ENCODE measurements at places on chromosomes 4 and X.

- no peak for DNase-seq
Measured at GRCh38 chr4:149370785-149371420, 444.7 kb downstream of the IQCM start.

- no peak for DNase-seq
Measured at GRCh38 chrX:11105080-11105479, 6.1 kb upstream of the HCCS start.

DNA sequence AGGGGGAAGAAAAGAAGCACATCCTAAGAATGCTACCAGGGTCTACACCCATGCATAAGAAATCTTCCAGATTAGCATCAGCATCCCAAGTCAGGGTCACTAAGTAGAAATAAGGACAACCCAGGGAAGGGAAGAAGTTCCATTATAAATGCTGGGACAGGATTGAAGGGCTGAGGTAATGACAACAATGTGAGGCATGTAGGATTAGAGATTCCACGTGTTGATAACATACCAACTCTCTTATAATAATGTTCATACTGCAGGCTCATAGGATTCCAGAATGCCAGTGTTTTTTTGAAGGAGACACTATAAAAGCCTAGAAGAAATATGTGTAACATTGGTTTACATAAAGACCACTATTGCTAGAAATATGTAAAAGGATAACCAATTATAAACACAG, 201.2 kb downstream of the MID1IP1 start:
- DNase-seq: no peak

- peak; percentile 41 for DNase-seq
Measured at GRCh38 chr4:1711571-1712215, 426 bp downstream of the SLBP start.

- DNase-seq: no peak
Measured at GRCh38 chr4:140315970-140316369, 57.5 kb upstream of the SCOC start.

GRCh38 chr4:165006886-165007285, 24.9 kb upstream of the TRIM60 start:
- DNase-seq: no peak

DNA sequence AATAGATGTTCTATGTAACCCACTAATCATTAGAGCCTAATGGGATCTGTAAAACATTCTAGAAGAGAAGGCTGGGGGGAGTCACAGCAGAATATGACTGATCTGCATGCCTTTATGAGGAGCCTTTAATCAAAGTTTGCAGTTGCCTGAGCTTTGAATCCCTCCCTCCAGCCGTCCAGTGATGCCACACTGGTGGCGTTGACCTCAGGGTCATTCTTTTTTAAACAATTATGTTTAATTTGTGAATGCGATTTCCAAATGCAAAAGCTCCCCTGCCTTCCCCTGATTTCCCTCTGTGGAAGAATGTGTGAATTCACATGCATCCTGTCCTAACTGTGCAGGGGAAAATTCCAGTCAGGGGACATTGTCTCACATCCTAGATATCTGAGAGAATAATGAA, 199.7 kb upstream of the GPR101 start:
- DNase-seq: no peak

GRCh38 chr4:158170691-158171561, 1.9 kb downstream of the GASK1B start:
- DNase-seq: no peak

- peak; percentile 75 for DNase-seq
Measured at GRCh38 chrX:48540028-48540375, 488 bp downstream of the TBC1D25 start.

GRCh38 chrX:74325130-74326059, 21.4 kb downstream of the ZCCHC13 start:
- DNase-seq: no peak

- no peak for DNase-seq
Measured at GRCh38 chr4:95547715-95548471, 880 bp downstream of the UNC5C start.

- DNase-seq: no peak
Measured at GRCh38 chrX:95754411-95754810, 930.2 kb upstream of the DIAPH2 start.

GRCh38 chrX:111168314-111168713, 72.3 kb downstream of the PAK3 start:
- no peak for DNase-seq

DNA sequence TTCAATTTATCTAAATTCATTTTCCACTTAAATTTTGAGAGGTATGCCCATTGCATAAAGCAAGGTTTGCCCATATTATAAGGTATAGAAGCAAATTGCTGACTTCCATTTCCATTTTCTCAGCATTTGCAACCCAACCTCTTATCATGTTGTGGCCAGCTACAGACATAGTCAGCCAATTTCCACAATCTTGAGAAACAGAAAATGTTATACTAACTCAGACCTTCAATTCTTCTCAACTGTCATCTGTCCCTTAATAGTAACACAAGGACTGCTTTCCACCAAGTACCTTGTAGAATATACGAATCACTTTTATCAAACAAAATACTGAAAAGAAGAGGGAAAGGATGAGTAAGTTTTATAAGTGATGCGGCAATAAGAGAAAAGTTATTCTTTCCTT, 11.2 kb upstream of the GRIA3 start:
- no peak for DNase-seq

DNA sequence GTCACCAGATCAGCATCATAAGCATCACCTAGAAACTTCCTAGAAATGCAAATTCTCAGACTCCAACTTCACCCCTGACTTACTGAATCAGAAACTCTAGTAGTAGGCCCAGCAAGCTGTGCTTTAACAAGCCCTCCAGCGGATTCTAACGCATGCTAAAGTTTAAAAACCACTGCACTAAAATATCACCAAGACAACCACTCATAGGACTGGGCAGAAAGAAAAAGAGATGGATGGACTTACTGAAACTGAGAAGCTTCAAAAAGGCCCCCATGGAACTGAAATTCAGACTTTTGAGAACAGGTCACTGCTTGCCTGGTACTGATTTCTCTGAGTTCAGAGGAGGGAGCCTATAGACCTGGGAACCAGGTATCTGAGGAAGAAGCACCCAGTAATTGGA, 40.1 kb downstream of the FAM241A start:
- no peak for DNase-seq

GRCh38 chr4:99414401-99414800, 20.7 kb downstream of the ADH7 start:
- no peak for DNase-seq

DNA sequence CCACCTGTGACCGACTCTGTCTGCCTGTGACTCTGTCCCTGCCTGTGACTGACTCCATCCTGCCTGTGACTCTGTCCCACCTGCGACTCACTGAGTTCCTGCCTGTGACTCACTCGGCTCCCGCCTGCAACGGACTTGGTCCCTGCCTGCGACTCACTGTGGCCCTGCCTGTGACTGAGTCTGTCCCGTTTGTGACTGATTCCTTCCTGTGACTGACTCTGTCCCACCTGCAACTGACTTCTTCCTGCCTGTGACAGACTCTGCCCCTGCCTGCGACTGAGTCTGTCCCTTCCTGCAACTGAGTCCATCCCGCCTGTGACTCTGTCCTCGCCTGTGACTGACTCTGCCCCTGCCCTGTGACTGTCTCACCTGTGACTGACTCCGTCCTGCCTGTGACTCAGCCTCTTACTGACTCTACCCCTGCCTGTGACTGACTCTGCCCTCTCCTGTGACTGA, 9.6 kb upstream of the UVSSA start:
- DNase-seq: no peak

DNA sequence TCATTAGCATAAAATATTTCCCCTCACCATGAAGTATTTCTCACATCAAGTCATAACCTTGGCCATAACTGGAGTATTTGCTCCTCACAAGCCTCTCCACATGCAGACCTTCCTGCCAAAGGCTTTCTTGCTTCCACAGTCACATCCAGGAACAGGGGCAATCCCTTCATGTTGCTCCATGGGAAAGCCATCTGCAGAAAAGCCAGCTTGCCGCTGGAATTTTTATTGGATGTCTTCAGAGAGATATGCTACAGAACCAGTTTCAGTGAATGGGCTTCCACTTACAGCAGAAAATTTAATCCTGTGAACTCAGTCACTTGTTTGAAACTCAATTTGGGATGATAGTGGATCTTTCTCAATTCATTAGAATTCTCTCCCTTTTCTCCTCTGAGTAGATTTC, 3.2 kb upstream of the CDKN2AIP start:
- no peak for DNase-seq

- no peak for DNase-seq
Measured at GRCh38 chrX:135346975-135347374, 37.7 kb downstream of the ETDC start.

DNA sequence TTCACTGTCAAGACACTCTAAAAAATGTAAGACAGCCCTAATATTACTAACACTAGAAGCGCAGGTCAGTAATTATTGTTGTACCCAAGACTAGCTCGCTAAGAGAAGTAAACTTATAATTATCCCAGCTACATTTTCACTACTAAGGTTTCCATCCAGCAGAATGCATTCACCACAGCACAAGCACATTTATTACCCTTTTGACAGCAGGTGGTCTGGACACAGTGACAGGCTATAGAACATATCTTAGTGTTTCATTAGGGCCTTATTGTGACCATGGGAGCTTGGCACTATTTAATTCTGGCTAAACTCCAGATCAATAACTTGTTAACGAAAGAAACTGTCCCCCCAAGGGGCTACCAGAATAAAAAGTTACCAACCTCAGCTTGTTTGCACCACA, 237.7 kb downstream of the ENOX2 start:
- DNase-seq: no peak

DNA sequence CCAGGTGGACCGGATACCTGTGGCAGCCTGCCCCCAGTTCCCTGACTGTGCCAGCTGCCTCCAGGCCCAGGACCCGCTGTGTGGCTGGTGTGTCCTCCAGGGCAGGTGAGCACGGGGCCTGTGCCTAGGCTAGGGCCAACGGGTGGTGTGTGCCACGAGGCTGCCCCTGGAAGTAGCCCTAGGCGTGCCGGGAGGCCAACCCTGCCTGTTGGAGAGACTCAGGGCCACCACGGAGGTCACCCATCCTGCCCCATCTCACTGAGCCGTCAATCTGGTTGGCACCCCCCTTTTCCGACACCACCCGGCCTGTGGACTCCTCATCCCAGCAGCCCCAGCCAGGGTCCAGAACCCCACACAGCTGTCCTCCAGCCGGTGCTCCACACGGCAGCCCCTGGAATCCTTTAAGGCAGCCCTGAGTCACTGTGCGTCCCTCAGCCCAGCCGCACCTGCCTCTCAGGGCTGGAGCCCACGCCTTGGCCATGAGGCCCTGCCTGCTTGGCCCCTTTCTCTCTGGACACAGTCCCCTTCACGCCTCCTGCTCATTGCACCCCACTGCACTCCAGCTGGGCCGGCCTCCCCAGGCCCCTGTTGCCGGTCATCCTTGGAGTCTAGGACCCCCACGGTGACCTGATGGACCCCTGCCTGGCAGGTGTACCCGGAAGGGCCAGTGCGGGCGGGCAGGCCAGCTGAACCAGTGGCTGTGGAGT, 5.3 kb downstream of the PLXNB3 start:
- DNase-seq: no peak

Measured in CD4-positive, alpha-beta T cell treated with Interleukin-10 for 1 hour (primary cell).